GM23248 (cell line): ENCODE measurements at places on chromosomes 2 and 18. TPM values are rescaled to one million over a fixed set of nuclear protein-coding genes. Genes with fewer than 3 reads are reported as not detected.

Gene GNLY
- not detected in 2 replicates for total RNA-seq

Gene DCDC2C
- total RNA-seq, result not detected in 2 replicates

GRCh38 chr18:61955644-61956043 is 62.8 kb upstream of the RNF152 start:
- DNase-seq, result no peak

- peak; percentile 65 for DNase-seq
Observed at GRCh38 chr2:106053116-106053515, 141.0 kb downstream of the UXS1 start.

- no peak for DNase-seq
Observed at GRCh38 chr2:55712477-55713060, 18.9 kb upstream of the PNPT1 start.

GRCh38 chr2:83901317-83901716 is 557.8 kb downstream of the SUCLG1 start:
- no peak for DNase-seq

Gene MZT2A
- 41.4 and 65.0 TPM in 2 replicates for total RNA-seq

- DNase-seq, result peak; percentile 69
Observed at GRCh38 chr2:174802459-174802858, 38.2 kb upstream of the CHRNA1 start.

DNA sequence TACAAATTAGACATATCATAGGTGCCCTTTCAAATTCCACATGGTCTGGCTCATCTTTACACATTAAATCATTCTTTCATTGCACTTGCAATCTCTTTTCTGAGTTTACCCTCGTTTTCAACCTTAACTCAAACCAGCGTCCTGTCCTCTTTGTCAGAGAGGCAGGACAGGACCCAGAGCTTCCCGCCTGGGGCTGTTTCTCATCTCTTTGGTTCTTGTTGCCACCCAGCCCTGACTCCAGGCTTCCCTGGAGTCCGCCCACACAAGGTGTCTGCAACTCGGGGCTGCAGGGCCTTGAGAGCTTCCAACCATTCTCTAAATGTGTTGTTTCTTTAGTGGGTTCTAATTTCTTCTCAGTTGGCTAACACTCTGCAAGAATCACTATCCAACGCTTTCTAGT is 24.4 kb downstream of the RBMS1 start:
- DNase-seq, result peak; percentile 67

DNA sequence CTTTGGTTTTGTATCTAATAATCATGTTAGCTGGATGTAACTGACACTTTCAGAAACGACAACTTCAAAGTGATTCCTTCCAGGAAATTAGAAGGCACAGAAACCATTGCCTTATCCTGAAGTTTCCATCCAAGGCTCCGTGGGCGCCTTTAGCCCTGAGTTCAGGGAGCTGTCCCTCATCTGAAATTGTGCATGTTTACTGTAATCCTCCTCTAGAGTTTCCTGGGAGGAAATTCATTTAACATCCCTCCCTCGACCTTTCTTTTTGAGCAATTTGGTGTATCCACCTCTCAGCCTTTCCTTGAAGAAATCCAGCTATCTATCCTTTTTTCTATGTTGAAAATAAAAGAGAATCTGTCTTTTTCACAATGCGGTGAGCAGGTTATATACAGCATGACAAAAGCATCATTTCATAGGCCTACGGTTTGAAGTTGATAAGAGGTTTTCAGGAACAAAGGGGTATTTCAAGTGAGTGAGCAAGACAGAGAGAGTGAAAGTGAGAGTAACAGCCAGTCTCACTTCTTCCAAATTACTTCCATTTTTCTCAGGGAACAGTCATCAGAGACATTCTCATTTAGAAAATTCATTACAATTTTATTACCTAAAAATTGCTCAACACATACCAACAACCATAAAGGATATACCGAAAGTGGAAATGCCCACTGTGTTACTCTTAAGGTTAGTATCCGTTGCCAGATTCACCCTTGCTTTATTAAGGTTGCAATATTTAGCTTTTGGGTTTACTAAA is 167.3 kb downstream of the MREG start:
- DNase-seq, result no peak

Gene SCYGR4
- total RNA-seq, result not detected in 2 replicates

Gene MARCO
- total RNA-seq, result not detected in 2 replicates

- no peak for DNase-seq
Observed at GRCh38 chr2:86211033-86211795, 12.0 kb downstream of the MRPL35 start.

Gene REG1B
- total RNA-seq, result not detected in 2 replicates

DNA sequence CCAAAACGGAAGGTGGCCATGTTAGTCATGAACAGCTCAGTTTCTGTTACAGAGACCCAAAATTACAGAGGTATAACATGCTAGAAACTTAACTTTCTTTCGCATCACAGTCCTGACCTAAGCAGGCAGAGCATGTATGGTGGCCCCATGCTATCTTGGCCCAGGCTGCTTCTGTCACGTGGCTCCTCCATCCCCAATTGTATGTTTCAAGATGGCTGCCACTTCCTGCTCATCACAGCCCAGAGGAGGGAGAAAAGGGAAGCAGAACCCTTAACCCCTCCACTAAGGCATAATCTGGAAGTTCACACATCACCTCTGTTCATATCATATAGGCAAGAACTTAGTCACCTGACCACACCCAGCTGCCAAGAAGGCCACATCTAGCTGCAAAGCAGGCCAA is 28.7 kb downstream of the CDK15 start:
- DNase-seq, result no peak

Gene MAL
- not detected in 2 replicates for total RNA-seq

- DNase-seq, result no peak
Observed at GRCh38 chr2:120331903-120332302, 14.0 kb upstream of the INHBB start.

- DNase-seq, result no peak
Observed at GRCh38 chr2:98565286-98565860, 42.9 kb downstream of the COA5 start.

Gene DOK6
- total RNA-seq, result 0.76 and 5.2 TPM in 2 replicates
